ENCODE measurements at places on chromosomes 7 and 10. TPM values are rescaled to one million over a fixed set of nuclear protein-coding genes. Genes with fewer than 3 reads are reported as not detected.
A peak's percentile ranks its signal among the peaks of the same experiment; 100 is the strongest.

DNA sequence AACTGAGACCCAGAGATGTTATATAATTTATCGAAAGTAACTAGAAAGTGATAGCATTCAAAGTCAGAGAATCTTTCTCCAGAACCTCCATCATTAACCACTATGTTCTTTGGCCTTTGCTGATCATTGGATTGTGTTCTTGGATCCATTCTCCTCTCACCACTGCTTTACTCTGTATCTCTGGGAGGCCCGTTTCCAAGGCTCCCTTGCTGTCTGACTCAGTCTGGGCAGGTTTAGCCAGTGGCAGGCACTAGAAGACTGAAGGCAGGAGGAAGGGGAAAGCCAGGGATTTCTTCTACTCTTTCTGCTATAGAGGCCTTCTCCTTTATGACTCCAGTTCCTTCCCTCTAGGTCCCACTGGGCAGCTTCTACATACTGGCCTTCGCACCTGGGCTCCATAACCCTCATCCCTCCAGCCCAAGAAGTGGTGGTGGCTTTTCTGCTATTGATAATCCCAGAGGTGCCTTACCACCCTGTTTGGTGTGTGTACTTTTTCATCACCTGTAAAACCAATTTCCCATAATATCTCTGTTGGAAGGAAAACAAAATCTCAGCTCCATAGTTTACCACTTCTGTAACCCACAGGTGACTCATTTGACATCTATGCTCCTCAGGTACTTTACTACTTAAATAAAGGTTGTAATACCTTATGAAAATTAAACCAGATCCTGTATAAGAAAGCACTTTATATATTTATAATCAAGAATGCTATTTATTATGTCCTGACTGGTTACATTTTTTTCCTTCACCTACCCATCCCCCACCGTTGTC is 36.0 kb downstream of the BCAP29 start:
- no peak overlapping the region for H3K4me3 ChIP-seq
- peaks cover 10% of the 10 kb centered on the region for H3K4me1 ChIP-seq

Gene SPRN
- not detected for polyA plus RNA-seq

GRCh38 chr7:27117887-27118491 is 12.6 kb downstream of the HOXA4 start:
- H3K27ac ChIP-seq: no peak overlapping the region
- no peak overlapping the region for H3K4me3 ChIP-seq
- no peaks in the 10 kb centered on the region for H3K27me3 ChIP-seq
- no peaks in the 10 kb centered on the region for H3K36me3 ChIP-seq
- no peak for DNase-seq

DNA sequence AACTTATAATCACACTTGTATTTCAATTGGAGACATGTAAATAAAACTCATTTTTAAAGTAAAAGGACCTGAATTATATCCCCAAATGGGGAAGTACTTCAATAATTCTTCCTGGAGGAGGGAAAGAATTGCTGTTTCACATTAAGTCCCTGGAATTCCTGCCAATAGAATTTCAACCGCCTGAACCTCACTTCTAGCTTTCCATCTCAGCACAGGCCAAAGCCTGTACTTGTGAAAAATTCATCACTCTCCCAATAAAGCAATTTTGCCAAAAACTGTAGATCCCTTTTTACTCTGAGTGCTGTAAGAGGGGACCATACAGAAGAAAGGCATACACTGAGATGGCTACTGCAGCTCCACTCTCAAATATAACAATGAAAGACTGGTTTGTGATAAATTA is 54.8 kb downstream of the CADPS2 start:
- peaks cover 15% of the 10 kb centered on the region for H3K4me1 ChIP-seq
- no peaks in the 10 kb centered on the region for H3K36me3 ChIP-seq
- DNase-seq: no peak
- H3K27ac ChIP-seq: no peak overlapping the region
- no peak overlapping the region for H3K4me3 ChIP-seq

Gene GPR15LG
- polyA plus RNA-seq: not detected

DNA sequence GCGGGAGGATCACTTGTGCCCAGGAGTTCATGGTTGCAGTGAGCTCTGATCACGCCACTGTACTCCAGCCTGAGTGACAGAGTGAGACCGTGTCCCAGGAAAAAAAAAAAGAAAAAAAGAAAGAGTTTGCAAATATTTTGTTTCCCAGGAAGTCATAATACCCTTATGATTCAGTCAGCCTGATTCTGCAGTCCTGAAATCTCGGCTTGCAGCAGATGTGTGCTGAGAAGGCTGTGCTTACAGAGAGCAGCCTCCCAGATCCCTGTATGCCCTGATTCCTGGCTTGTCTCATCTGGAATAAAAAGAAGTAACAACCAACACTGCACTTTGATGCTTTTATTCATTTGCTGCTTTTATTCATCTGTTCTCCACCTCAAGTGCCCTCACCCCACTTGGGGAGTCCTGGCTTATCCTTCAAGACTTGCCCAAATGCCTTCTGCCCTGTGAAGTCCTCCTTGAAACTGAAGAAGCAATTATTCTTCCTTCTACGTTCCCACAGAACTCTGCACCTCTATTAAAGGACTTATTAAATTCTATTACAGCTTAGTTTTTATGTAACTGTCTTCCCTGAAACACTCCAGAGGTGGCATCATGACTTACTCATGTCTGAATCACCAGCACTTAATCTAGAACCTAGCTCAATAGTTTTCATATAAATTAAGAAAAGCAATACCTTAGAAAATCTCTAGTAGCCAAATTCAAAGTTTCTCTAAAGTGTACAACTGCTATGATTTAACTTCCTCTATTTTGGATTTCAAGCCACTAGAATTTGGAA is 27.7 kb upstream of the BPGM start:
- H3K27me3 ChIP-seq: no peaks in the 10 kb centered on the region
- H3K4me1 ChIP-seq: no peaks in the 10 kb centered on the region
- no peak for DNase-seq
- H3K27ac ChIP-seq: no peak overlapping the region
- H3K4me3 ChIP-seq: no peak overlapping the region
- H3K36me3 ChIP-seq: no peaks in the 10 kb centered on the region

DNA sequence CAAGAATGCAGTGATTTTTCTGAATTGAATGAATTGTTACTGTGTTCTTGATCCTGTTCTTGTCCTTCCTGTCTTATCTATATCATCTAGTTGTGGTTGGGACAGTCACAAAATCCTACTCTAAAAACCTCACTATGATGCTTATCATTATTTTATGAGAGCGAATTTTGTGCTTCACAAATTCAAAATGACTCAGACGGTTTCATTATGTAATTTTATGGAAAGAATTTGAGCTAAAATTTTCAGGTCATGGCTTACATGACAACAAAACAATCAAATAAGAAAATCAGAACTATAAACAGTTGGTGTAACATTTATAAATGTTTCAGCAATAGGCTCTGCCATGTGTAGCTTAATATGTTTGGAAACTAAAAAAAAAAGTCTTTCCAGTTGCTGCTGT is 6.9 kb downstream of the PRKAR2B start:
- H3K36me3 ChIP-seq: no peaks in the 10 kb centered on the region
- H3K4me3 ChIP-seq: no peak overlapping the region
- DNase-seq: no peak
- H3K27me3 ChIP-seq: peaks cover 14% of the 10 kb centered on the region
- no peak overlapping the region for H3K27ac ChIP-seq
- no peaks in the 10 kb centered on the region for H3K4me1 ChIP-seq

DNA sequence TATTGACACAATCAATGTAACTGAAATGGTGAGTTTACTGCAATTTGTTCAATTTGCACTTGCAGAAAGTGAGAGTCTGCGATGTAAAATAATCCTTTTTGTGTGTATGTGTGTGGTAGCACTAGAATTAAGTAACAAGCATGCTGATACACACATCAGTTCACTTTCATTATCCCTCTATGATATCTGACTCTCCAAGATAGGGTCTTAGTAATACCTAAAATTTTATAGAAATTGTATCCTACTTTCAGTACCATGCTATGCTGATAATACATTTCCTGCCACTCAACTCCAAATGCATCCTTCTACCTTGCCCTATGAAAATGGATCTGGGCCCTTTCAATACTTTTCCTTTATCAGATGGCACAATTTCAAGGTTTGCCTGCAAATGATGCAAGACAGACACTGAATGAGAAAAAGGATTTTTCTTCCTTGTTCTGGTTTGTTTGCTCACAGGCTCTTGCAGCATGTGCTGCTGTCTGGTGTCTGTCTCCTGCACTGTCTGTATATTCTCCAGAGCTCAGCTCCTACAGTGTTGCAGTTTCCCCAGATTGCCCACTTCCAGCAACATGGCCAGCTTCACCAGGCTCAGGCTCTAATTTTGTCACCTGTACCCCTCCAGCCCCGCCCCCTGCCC is 297.9 kb upstream of the HGF start:
- H3K36me3 ChIP-seq: no peaks in the 10 kb centered on the region
- H3K27ac ChIP-seq: no peak overlapping the region
- DNase-seq: no peak
- H3K4me1 ChIP-seq: no peaks in the 10 kb centered on the region

GRCh38 chr7:121531175-121532070 is 135.3 kb upstream of the FAM3C start:
- DNase-seq: no peak
- H3K4me3 ChIP-seq: no peak overlapping the region
- no peaks in the 10 kb centered on the region for H3K4me1 ChIP-seq
- H3K36me3 ChIP-seq: no peaks in the 10 kb centered on the region
- no peaks in the 10 kb centered on the region for H3K27me3 ChIP-seq

Gene BMPER
- polyA plus RNA-seq: not detected

Gene PHKG1
- polyA plus RNA-seq: 0.71 TPM

Gene CABCOCO1
- not detected for polyA plus RNA-seq

DNA sequence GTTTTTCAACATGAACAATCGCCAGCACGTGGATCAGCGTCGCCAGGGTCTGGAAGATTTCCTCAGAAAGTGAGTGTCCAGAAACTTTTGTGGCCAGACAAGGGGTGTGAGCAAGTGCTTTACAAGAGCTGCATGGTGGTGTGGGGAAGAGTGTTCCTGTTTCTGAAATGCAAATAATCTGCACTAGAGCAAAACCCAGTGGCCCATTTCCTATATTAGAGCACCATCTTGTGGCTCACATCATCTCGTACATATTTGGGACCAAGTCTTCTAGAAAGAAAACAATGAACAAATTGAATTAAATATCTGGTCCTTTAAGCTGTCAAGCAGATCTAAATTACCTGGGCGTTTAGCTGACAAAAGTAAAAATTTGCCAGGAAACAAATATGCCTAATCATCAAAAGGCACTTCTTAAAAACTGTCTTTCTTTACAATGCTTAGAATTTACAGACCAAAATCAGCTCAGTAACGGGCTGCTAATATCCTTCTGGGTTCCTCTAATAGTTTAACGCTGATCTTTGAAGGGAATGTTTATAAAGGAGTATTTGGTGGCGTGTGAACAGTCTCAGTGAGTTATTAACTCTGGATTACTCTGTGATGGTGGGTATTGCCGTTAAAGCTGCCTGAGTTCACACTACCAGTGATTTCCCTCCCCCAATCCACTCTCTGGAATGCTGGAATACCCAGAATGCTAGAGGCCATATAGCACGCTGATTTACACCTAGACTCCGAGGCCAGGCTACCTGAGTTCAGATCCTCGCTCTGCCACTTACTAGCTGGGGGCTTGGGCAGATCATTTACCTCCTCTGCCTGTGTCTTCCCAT is 73.6 kb downstream of the SNX10 start:
- H3K4me3 ChIP-seq: no peak overlapping the region
- peaks cover 37% of the 10 kb centered on the region for H3K4me1 ChIP-seq
- no peaks in the 10 kb centered on the region for H3K27me3 ChIP-seq
- peaks cover 2% of the 10 kb centered on the region for H3K36me3 ChIP-seq

Gene GPR26
- polyA plus RNA-seq: not detected

Gene HMX3
- polyA plus RNA-seq: not detected

GRCh38 chr7:3916146-3916545 is 615.1 kb downstream of the SDK1 start:
- H3K4me1 ChIP-seq: peaks cover 43% of the 10 kb centered on the region
- no peaks in the 10 kb centered on the region for H3K36me3 ChIP-seq
- peak; percentile 40 for DNase-seq
- no peaks in the 10 kb centered on the region for H3K27me3 ChIP-seq
- H3K27ac ChIP-seq: no peak overlapping the region
- H3K4me3 ChIP-seq: no peak overlapping the region

- H3K36me3 ChIP-seq: peaks cover 33% of the 10 kb centered on the region
- no peaks in the 10 kb centered on the region for H3K27me3 ChIP-seq
- no peaks in the 10 kb centered on the region for H3K4me1 ChIP-seq
- H3K27ac ChIP-seq: no peak overlapping the region
- H3K4me3 ChIP-seq: no peak overlapping the region
Measured at GRCh38 chr10:93680412-93681047, 21.9 kb downstream of the FRA10AC1 start.

Gene SLC29A4
- polyA plus RNA-seq: 29.7 TPM

Gene CCM2
- 20.8 TPM for polyA plus RNA-seq
